ENCODE measurements at places on chromosomes 11 and 22. TPM values are rescaled to one million over a fixed set of nuclear protein-coding genes. Genes with fewer than 3 reads are reported as not detected.

CHRNA10 gene
- total RNA-seq = 0.98 TPM

CABP4 gene
- not detected for total RNA-seq

CCDC188 gene
- total RNA-seq = not detected

ALDH3B2 gene
- total RNA-seq = 0.06 TPM

BARX2 gene
- not detected for total RNA-seq
